ENCODE measurements at places on chromosomes 11 and 22. TPM values are rescaled to one million over a fixed set of nuclear protein-coding genes. Genes with fewer than 3 reads are reported as not detected.

- no peak for DNase-seq
These were observed 3.6 kb upstream of the ARRB1 start for GRCh38 chr11:75355051-75355450.

GRCh38 chr11:120195601-120196320 is 15.1 kb upstream of the OAF start:
- DNase-seq, result no peak

DNA sequence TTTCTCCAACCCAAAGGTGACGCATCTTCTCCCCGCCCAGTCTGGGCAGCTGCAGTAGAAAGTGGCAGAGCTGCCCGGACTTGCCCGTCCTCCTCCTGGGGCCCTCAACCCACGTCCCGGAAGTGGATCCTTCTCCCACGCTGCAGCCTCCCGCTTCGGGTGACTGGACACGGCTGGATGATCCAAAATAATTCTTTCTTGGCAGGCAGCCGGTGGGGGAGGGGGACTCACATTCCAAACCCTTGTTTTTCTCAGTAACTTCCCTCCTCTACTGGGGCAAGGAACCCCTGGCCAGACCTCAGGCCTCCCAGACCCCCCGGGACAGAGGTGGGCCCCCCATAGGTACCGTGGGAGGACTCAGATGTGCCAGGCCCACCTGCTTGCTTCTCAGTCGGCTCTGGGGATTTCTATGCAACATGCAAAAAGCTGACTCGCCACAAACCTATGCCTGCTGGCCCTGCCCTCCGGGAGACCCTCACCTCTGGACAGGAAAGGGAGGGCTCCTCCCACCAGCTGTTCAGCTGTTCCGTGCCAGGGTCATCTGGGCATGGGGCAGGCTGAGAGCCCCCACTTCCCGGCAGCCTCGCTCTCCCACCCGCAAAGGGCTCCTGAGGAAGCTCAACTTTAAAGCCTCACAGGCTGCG is 1.4 kb downstream of the PLXNB2 start:
- DNase-seq, result peak; percentile 54

DNA sequence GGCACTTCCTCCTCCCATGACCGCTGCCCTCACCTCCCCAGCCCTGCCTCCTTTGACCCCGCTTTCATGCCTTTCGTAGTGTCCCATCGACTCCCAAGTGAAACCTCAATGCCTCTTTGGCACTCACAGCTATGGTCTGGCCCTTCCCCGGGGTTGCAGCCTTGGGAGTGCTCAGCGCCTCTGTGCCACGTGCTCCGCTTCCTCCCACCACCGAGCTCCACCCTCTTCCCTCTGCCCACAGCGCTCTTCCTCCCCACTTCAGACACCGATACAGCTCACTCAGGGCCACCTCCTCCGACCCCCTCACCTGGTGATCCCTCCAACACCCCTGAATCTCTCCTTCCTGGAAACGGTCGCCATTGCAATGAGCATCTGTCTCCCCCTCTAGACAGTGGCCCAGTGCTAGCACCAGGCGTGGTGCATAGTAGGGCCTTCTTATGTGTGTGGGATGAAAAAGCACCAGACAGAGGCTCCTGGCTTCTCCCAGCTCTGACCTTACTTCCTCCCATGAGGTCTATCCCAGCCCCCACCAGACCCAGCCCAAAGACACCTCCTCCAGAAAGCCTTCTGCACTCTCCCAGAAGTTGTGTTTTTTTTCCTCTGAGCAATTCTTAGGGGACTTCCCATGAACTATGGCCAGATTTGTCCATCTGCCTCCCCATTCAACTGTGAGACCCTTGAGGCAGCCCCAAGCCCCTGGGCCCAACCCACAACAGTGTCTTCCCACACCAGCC is 16.4 kb upstream of the SCGB1A1 start:
- DNase-seq, result no peak

DNA sequence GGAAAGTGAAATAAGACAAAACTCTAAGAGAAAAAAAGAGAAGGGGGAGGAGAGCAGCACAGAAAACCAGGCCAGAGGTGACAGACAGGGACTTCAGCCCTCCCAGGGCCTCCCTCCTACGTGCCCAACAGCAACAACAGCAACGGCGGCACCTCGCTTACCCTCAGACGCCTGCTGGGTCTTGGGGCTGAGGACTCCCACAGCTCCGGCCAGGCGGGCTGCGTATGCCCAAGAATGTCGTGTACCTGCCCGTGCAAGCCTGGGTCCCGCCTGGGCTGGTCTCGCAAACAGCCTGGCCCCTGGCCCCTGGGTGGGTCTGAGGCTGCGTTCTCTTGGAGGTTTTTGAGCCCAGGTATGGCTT is 30.5 kb downstream of the ARAP1 start:
- no peak for DNase-seq

DNA sequence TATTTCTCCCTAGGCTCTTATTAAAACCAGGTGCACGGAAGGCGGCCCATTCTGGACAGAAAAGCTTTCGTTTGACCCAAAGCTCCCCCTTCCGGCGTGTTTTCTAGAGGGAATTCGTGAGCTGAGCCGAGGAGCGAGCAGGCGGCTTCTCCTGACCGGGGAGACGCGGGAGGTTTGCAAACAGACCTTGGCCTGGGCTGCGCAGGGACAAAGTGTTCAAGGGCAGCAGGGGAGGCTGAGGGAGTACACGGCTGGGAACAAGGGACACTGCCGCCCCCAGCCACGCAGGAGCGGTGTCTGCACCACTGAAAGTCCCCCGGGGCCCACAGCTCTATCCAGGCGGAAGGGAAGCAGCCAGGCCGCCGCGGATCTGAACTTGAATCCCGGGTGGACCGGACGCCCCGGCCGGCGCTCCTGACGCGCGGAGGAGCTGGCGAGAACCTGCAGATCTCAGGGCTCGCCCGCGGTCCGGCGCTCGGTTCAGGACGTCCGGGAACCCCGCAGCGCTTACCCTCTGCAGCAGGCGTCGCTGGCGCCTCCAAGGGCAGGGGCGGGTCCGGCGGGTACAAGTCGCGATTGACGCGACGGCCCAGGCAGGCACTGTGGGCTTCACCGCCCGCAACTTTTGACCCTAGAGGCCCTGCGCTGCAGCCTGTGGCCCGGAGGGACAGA is 101.9 kb downstream of the WT1 start:
- DNase-seq, result no peak

Gene CHRDL2
- total RNA-seq, result 0.26 TPM

Gene C22orf42
- not detected for total RNA-seq

Data from dermis microvascular lymphatic vessel endothelial cell (primary cell).